ENCODE measurements at places on chromosomes 5 and 9.

GRCh38 chr9:81777482-81777881 is 88.1 kb upstream of the TLE1 start:
- no peak for DNase-seq

GRCh38 chr9:27278374-27278773 is 18.6 kb downstream of the EQTN start:
- no peak for DNase-seq

GRCh38 chr5:175216991-175217390 is 227.0 kb downstream of the DRD1 start:
- no peak for DNase-seq

DNA sequence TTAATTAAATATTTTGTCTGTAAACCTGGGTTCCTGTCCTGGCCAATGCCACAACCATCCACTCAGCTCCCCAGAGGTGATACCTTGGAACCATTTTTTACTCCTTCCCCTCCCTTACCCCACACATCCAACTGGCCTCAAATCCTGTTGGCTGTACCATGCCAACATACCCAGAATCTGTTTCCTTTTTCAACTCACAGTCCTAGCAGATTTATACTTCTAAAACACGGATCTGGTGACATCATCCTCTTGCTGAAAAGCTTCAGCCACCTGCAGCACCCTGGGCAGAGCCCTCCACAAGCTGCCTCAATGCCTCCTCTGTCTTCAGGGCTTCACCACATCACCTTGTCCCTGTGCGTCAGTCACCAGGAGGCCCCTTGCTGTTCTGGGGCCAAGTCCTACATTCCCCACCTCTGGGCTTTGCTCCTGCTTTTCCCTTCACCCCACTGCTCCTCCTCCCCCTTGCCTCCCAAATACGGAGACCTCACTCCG is 14.9 kb downstream of the SEMA6A start:
- no peak for DNase-seq

- DNase-seq = no peak
Observed at GRCh38 chr9:121559183-121559582, 59.5 kb upstream of the GGTA1 start.

- no peak for DNase-seq
Observed at GRCh38 chr5:82719368-82719767, 357.8 kb downstream of the TMEM167A start.

GRCh38 chr5:69450116-69450515 is 35.2 kb downstream of the MARVELD2 start:
- no peak for DNase-seq

- DNase-seq = no peak
Observed at GRCh38 chr5:127609957-127610356, 38.9 kb upstream of the CTXN3 start.

DNA sequence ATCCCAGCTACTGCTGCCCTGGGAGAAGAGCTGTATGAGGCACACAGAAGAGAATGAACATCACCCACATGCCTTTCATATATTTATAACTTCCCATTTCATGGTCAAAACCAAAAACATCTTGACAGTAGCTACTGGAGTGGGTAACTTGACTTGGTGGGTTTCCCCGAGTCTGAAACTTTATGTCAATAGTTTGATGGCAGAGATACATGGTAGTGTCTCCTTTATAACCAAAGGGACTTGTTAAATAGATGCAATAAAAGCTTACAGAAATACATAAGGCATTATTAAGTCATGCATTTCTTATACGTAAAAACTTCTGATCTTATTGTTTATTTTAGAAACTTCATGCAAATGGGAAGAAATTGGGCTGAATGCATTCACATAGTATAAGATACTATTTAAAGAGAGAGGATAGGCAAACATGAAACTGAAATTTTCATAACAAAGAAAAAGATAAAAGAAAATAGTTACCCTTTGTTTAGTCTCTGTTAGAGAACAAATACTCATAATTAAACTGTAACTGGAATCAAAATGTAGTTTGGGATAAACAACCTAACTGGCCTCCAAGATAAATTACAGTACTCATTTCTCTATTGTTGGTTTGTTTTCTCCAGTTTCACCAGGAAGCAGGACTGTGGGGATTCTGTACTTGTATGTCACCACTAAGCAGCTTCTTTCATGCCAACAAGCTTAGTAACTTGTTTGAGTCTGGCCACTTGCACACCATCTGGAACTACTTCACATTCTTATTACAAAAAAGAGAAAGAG is 459.3 kb upstream of the MEF2C start:
- no peak for DNase-seq

DNA sequence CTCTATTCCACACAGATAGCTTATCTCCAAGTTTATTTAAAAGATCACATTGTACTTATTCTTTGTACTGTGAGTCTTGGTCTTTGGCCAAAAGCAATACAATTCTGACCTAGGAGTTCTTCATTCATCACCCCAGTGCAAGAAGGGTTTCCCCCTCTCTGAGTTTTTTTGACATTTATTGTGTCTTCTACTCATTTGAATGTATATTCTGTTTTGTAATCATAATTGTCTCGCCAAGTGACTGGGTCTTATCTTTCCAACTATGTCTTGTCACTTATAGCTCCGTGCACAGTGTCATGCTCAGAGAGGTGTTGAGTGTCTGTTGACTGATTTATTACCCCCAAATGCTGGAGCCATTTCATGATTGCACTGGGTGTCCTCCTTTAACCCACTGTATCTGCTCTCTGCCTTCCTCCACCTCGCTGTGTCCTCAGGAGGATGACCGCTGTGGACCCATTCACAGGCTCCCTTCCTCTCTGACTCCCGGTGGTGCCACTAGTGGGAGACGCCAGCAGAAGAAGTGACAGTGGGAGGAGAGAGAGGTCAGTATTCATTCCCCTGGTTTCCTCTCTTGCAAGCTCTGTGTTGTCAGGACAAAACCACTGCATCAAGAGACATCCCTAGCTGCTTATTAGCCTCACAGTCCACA is 11.2 kb upstream of the TRIO start:
- no peak for DNase-seq

GRCh38 chr5:130708754-130709153 is 456.3 kb downstream of the HINT1 start:
- DNase-seq = no peak

DNA sequence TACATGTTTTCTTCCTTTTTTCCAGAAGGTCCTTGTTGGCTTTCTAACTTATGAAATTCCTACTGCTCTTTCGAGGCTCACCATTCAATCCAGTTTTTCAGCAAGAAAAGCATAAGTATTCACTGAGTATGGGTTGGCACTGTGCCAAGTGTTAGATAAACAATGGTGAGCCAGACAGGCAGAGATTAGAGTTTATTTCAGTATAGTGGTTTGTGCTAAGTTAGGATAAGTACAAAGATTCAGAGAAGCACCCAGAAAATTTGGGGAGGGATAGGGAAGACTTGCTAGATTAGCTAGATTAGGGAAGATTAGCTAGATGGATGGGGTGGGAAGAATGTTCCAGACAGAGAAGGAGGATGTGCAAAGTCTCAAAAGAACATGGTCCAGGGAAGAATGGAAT is 122.9 kb downstream of the OXCT1 start:
- no peak for DNase-seq

GRCh38 chr5:80282054-80282453 is 26.2 kb upstream of the SERINC5 start:
- no peak for DNase-seq

- no peak for DNase-seq
Observed at GRCh38 chr9:110334871-110335270, 2.8 kb downstream of the TXNDC8 start.

- no peak for DNase-seq
Observed at GRCh38 chr9:113486327-113486726, 22.8 kb downstream of the RGS3 start.

DNA sequence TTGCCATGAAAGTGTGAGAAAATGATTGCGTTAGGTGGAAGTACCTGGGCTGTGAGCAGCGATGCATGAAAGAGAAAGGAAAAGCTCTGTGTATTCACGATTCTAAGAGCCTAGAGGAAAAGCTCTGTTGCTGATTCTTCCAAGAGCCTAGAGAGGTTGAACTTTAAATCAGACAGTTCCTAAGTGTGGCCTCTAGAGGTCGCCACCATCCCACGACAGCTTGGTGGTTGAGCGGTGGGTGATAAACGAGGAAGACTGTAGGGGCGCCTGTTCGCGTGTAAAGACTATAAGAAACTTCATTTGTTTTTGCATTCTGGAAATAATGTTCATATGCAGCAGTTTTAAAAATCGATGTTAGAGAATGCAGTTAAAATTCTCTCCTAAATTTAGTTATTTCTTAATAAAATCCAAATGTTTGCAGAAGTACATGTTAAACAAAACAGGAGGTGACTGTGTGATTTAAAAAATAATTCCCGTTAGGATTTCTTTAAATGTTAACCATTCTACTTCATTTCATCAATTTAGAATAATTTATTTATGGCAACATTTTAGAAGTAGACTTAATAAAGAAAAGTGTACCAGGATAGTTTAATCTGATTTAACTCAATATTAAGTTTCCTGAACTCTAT is 107.7 kb downstream of the TENT4A start:
- DNase-seq = peak; percentile 24

- DNase-seq = no peak
Observed at GRCh38 chr5:30104872-30105596, 1088.5 kb upstream of the CDH6 start.

DNA sequence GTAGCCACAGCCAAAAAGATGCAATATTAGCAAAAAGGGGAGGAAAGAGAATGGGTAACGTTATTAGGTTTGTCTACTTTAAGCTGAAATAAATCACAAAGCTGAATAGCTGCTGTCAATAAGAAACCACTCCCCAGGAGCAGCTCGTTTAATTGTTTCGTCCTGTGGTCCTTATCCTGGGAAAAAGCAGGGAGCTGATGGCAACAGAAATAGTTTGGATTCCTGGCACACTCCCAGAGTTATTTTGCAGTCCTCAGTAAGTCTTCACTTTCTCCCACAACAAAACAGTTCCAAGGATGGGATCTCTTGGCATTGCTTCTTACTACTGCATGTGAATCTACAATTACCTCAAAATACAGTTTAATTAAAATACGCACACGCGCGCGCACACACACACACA is 28.8 kb downstream of the FRMD3 start:
- no peak for DNase-seq

DNA sequence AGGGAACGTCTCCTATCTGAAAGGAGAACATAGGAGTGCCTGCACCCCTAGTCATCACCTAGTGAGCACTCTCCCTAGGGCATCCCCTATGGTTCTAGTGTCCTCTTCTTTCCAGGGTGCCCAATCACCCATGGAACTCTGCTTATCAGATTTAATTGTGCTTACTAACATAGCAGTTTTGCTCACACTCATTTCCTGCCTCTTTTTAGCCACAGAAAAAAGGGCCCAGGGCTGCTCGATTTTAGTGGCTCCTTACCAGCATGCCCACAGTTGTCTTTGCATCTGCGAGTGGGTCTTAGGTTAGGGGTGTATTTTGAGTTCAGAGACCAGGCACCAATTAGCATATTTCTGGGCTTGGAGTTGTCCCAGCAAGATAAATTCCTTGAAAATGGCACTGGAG is 1110.2 kb downstream of the TAF11L14 start:
- peak; percentile 30 for DNase-seq

GRCh38 chr9:90142580-90142979 is 500.0 kb downstream of the DIRAS2 start:
- DNase-seq = peak; percentile 45

DNA sequence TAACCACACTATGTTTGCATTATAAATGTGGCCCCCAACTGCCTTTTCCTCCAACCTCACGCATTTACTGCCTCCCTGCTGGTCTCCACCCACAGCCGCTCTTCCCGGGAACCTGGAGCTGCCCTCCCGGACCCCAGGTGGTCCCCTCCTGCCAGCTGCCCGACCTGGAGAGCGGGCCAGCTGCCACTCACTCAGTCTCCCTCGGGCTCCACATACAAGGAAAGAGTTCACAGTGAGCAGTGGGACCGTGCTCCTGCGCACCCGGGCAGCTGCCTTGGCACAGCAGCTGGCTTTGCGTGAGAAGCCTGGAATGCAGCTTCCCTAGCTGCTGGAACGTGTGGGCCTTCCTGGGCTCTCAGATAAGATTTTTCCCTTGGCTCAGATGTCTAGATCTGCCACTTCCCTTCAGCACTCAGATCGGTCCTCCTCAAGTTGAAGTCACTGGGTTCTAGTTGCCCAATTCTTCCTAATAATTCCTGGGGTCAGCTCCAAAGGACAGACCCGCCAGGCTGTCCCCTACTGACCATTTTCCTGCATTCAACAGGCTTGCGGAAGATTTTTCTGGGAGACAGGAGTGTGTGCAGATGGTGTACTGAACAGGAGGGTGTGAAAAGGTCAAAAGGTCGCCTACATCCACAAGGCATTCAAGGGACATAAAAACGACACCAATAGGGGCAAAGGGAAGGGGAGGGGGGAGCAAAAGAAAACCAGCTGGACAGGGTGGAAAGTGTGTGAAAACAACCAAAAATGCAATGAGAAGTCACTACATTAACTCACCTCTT is 69.1 kb downstream of the MYO10 start:
- no peak for DNase-seq

GRCh38 chr9:90568667-90569066 is 74.0 kb downstream of the DIRAS2 start:
- DNase-seq = no peak

DNA sequence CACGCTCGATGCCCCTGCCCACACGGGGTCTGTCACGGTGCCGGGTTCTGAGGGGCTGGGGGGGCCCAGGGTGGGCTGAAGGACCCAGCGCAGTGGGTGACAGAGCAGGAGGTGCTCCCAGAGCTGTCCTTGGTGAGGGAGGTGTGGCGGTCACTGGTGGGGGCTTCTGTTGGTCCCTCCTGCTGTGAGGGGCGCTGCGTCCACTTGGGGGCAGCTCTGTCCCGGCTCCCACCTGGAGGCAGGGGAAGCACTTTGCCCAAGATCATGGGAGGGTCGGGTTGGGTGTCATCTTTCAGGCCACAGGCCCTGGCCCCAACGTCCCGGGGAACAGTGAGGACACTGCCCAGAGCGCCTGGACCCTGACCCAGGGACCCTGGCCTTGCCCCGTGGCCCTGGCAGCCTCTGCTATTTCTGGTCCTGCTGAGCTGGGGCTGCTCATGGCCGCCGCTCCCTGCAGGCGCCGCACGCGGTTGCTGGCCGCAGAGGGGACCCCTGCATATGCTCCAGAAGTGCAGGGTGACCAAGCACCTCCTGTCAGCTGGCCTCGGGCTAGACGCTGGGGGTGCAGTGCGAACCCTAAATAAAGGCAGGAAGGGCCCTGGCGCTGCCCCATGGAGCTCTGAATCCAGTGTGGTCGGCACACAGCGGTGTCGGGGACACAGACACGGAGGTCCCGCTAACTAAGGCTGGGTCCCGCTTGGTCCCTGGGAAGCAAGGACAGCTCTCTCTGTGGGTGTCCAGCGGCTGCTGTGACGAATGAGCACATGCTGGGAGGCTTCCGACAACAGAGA is 11.6 kb upstream of the RNU6ATAC start:
- DNase-seq = no peak

- no peak for DNase-seq
Observed at GRCh38 chr9:30058463-30058862, 2326.0 kb upstream of the ACO1 start.

GRCh38 chr5:40716000-40716399 is 36.3 kb downstream of the PTGER4 start:
- DNase-seq = peak; percentile 16

- DNase-seq = no peak
Observed at GRCh38 chr5:33563983-33564908, 123.5 kb downstream of the TARS1 start.

DNA sequence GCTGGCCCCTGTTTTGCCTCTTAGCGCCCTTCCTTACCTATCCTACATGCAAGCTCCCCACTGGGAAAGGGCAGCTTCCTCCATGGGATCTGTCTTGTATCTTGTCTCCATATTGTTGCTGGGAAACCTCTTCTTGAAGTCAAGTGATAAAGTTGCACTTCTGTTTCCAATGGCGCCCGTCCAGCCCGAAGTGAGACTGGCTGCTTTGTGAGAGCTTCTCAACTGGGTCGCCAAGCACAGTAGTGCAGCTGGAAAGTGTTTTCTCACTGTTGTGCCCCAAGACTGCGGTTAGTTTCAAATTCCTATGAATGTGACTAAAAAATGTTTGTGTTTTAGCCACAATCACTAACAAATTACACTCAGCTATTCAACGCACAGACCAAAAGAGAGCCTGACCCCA is 506.6 kb upstream of the MPDZ start:
- no peak for DNase-seq

Measured in CD4-positive, alpha-beta T cell treated with Interleukin-4 for 4 hours (primary cell).